Stimulated activated CD4-positive, alpha-beta T cell treated with anti-CD3 and anti-CD28 coated beads, Interleukin-1b, Interleukin-23, amount 100 ng/mL, for 1 hour (primary cell): ENCODE measurements at places on chromosomes 13 and 19.

DNA sequence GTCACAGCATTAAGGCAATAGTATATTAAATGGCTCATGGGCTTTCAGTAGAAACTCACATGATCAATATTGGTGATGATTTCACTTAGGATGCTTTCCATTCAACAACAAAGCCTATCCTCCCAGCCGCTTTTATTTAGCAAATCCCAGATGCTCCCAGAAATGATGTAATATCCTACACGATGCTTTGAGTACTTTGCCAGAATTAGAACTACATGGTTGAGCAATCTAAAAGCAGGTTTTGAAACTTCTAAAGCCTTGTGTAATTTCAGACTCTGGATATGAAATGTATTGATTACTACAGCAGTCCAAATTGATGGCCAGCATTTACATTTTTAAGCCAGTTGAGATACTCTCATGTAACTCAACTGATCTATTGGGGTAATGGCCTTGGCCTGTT lies 13.6 kb downstream of the DLEU7 start:
- no peak for DNase-seq

DNA sequence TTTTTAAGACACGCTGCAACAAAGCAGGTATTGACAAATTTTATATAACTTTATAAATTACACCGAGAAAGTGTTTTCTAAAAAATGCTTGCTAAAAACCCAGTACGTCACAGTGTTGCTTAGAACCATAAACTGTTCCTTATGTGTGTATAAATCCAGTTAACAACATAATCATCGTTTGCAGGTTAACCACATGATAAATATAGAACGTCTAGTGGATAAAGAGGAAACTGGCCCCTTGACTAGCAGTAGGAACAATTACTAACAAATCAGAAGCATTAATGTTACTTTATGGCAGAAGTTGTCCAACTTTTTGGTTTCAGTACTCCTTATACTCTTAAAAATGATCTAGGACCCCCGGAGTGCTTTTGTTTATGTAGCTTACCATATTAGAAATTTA lies 1.2 kb downstream of the BRCA2 start:
- DNase-seq: no peak

DNA sequence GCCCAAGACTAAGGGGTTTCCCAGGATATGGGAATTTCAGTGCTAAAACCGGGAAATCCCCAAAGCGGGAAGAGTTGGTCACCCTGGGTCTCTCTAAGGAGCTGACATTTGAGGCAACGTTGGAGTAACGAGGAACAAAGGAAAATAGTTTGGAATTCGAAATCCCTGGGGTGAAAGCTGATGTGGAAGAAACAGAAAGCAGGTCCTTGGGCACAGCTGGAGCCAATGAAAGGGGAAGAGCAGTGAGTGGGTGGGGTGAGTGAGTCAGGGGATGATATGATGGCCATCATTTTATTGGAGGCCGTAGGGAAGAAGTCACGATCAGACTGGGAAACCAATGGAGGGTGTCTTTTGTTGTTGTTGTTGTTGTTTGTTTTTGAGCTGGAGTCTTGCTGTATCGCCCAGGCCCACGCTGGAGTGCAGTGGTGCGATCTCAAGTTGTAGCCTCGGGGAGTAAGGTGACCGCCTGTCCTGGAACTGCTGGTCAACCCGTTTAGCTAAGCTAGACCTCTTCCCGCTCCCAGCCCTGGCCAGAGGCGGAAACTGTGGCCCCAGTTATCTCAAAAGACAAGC lies 3.4 kb upstream of the RFX2 start:
- no peak for DNase-seq

DNA sequence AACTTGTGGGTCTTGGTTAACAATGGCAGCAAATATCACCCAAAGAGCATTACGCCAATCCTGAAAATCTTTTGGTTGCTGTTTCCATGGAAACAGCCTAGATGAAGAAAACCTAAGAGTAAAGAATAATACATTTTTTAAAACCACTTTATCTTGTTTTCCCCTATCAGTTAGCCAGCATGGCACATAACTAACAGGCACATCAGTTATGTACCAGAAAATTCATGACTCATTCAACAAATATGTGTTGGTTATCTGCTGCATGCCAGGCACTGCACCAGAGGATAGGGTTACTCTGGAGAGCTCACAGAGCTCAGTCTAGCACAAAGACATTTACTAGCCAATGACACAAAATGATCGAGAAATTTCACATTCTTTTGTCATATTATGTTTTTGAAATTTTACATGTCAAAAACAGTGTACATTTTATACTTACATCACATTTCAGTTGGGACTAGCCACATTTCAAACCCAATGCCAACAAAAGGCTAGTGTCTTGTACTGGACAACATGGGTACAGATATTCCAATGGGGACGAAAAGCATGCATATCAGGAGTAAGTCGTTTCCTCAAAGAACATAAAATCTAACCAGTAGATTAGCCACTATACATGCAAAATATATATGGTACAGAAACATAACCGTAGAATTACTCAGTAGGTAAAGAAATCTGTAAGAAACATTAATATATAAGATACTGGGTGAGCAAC lies 20.3 kb downstream of the LNX2 start:
- no peak for DNase-seq

DNA sequence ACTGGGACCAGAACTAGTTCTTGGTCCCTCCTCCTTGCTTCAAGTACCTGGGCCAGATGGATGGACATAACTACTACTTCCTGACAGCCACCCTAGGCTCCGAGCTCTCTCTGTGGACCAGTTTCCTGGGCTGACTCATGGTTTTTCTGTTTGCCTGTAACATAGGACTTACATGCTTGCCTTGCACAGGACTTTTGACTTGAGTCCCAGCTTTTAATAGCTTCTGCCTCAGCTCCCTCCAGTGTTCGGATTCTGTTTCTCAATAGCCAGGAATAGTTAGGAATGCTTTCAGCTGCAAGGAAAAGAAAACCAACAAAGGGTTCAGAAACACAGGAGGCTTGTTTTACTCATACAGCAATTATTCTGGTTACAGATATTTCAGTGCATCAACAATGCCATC lies 405.9 kb downstream of the ZNF536 start:
- no peak for DNase-seq

DNA sequence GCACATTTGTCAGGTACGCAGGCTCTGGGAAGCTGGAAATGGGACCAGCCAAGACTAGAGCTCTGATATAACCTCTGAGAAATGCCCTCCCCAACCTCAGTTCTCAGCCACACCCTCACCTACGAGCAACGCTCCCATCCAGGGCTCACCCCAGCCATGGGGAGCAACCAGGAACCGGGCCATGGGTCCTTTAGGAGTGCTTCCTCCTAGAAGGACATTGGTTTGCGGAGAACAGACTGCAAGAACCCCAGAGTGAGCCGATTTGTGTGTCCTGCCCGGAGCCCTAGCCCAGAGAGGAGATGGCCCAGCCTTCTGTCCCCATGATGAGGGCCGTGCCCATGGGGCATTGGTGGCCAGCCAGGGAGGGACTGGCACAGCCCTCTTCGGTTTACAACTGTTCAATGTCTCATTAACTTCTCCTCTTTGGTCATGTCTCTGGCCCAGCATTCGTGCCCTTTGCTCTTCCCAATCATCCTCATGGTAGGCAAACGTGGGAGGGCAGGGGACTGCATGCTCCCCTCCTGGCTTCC lies 32.9 kb upstream of the IGSF23 start:
- DNase-seq: no peak

- DNase-seq: no peak
Measured at GRCh38 chr13:73544175-73544574, 485.4 kb downstream of the KLF5 start.

GRCh38 chr13:73275163-73275562 lies 216.4 kb downstream of the KLF5 start:
- no peak for DNase-seq
